ENCODE measurements at places on chromosomes 7 and 10.

DNA sequence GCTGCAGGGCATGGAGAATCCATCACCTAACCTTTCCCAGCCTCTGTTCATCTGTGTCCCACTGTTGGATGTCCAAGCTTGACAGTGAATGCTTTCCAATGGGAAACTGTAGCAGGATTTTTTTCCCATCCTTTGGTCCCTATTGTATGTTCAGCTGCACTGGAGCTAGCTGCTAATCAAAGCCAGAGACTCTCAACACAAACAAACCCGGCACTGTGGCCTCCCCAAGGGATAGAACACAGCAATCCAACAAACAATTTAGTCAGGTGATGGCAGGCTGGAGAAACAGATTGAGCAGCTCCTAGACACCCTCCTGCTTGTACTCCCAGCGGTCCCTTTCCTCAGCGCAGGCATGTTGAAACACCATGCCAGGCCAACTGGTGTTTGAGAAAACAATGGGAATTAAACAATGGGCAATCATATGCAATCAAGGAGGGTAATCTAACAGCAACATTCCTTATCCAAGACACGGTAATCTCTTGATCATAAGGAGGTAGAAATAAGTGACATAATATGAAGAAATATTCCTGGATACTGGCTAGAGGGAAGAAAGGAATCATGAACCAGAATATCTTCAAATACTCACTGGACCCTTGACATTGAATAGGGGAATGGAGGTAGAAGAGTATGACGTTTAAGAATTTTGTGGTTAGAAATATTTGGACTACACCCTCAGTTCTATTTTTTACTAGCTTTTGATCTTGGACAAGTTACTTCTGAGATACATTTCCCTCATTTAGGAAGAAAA lies 15.0 kb downstream of the PTN start:
- DNase-seq = no peak

DNA sequence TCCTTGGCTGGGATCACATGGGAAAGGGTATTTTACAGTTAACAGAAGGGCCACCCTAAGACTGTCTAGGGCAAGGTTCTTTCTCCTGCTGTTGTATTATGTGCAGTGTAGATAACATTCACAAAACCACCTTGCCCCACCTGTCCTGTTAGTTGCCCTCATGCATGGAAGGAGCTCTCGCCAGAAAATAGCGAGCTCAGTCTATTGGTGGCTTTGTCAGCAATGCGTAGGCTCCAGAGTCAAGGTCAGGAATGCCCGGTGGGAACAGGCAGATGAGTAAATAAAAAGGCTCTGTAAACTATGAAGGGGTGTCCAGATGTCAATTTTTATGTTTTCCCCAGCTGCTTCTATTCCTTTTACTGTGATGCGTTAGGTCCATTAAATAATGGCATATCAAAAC lies 107.1 kb upstream of the WDR11 start:
- no peak for DNase-seq

DNA sequence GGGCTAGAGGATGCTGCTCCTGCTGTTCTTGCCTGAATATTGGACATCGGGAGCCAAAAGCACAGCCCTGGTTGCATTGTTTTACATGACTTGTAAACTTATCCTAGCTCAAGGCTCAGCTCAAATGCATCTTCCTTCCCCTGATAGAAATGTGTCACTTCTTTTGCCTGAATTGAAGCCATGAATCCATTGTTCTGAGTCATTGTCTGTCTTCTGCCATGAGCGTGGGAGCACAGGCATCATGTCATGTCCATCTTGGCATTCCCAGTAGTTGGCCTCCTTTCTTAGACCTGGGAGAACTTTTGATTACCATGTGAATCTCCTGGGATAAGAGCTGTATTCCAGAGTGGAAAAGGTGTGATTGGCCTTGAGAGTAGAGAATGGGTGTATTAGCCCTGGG lies 54.1 kb upstream of the OPN4 start:
- no peak for DNase-seq

DNA sequence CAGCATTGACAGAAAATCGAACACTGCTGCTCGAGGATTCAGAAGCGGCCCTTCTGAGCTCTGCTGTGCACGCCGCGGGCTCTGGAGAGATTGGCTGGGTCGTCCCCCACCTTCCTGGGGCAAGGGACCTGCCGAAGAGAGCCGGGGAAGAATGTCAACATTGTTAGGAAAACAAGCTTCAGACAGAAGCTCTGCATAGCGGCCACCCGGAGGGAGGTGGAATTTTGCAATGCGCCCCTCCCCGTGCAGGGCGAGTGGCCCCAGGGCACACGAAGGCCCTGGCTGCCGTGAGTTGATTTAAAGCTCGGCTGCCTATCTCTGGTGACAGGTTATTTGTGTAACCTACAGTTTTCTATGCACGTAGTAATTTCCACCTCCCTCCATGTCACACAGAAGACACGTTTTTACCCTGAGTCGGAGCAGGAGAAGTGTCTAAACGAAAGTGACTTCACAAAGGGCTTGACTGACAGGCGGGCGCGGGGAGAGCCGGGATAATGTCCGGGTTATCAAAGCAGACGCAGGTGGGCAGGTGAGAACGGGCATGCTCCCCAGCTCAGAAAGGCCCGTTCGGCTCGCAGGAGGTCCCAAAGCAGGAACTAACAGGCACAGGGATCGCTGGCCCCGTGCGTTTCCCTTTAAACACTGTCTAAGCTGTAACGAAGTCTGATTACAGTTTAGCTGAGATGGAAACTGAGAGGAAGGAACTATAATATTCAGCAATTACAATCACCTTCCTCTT lies 84.6 kb downstream of the PDGFA start:
- DNase-seq = no peak

DNA sequence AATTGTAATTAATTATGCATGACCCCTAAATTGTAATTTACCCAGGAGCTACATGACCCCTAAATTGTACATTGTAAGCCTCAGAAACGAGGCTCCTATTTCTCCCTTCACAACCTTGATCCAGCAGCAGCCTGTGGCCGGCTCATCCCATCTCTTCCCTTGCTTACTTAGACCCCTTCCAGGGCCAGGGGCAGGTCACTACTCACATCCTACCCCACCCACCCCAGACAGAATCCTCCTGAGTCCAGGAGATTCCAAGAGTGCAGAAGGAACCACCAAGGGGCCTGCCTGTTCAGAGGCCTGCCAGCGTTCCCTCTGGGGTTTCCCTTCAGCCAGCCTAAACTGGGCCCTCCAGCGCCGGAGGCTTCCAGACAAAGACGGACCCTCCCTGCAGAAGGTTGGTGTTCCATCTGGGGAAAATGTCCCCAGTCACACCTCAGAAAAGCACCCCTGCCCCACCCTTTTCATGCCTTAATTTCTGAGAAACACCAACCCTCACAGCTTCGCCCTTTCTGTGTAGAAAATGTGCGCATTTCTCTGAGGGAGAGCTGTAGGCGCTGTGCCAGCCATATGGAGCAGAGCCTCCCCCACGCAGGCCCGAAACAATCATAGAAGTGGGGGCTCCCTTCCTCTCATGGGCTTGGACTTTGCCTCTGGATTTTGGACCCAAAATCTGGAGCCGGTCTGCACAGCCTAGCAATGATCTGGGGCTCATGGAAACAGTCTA lies 19.2 kb downstream of the LEP start:
- DNase-seq = no peak

- DNase-seq = no peak
Measured at GRCh38 chr10:57692255-57692980, 575.3 kb downstream of the IPMK start.

DNA sequence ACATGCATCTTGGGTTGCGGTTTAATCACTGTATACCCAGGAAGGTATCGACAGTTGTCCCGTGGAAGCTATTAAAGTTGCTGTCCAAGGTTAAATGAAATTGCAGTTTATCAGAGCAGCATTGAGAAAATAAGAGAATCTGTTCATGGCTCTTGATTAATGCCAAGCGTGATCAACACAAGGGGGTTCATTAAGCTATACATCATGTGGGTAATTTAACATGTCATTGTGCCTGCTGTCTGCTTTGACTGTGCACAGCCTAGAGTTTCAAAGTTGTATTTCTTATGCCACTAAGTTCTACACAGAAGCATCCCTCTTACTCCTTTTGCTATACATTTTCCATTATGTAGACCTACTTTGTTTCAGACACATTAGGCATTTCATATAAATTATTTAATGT lies 74.8 kb upstream of the SP8 start:
- no peak for DNase-seq

DNA sequence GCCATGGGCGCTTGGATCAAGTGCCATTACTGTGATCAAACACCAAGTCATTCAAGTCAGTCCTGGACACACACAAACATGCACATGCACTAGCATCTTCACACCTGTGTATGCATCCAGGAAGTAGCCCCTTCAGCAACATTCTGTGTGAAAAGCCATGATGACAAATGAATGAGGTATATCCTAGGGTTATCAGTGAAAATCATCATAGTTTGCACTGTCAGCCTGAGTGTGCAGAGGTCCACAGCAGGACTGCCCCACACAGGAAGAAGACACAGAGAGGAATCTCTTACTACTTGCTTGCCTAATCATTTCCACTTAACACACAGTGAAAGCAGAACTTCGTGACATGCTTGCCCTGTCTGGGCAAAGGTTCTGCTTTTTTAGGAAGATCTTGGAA lies 184.0 kb upstream of the ADO start:
- no peak for DNase-seq

- no peak for DNase-seq
Measured at GRCh38 chr7:98902523-98902922, 24.2 kb downstream of the TRRAP start.

DNA sequence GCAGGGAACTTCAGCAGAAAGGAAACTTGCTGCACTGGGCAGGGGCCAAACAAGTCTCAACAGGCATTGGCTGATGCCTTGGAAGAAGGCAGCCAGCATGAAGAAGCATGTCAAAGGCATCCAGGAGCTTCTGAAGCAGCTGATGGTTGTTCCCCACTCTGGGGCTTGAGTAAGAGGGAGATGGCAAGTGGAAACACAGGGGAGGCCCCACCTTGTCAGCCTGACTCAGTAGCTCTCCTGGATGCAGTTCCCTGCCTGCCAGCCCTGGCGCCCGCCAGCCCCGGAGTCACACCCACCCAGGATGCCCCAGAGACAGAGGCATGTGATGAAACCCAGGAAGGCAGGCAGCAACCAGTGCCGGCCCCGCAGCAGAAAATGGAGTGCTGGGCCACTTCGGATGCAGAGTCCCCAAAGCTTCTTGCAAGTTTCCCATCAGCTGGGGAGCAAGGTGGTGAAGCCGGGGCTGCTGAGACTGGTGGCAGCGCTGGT lies 96.5 kb downstream of the TACC2 start:
- DNase-seq = no peak

DNA sequence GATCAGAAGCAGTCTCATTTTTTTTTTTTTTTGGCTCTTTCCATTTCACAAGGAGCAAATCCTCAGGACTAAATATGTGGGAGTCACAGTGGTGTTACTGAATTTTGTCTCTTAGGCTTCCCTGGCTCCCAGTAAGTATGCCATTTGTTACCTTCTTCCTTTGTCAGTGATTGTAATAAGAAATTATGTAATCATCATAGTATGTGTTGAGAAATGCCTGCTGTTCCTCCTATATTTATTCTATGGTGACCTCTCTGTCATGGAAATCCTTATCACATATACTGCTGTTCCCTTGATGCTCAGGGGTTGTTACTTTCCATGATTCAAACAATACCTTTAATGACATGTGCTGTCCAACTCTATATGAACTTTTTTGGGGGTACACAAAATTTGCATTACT lies 4.8 kb upstream of the OR9A4 start:
- DNase-seq = no peak

- DNase-seq = no peak
Measured at GRCh38 chr10:86486856-86487255, 34.7 kb downstream of the WAPL start.

GRCh38 chr7:131139462-131139861 lies 188.2 kb upstream of the MKLN1 start:
- DNase-seq = no peak

- DNase-seq = no peak
Measured at GRCh38 chr7:75617634-75618234, 121.0 kb downstream of the HIP1 start.

GRCh38 chr7:105779856-105780780 lies 96.3 kb downstream of the ATXN7L1 start:
- DNase-seq = no peak

DNA sequence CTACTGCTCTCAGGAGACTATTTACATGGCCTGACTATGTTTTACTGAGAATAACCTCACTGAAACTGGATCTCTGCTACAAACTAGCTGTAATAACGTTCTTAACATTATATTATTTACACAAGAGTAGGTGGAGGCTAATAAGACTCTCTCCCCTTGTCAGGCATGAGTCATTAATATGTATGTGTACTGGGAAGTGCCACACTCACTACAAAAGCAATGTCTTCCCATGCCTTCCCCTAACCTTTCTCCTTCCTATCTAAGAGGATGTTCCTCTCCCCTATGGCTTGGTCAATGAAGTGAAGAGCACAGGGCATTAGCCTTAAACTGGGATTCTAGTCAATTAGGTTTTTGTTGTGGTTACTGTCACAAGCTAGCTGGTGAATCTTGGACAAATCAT lies 147.9 kb downstream of the DGKB start:
- DNase-seq = no peak

GRCh38 chr7:107075863-107076574 lies 31.5 kb downstream of the PRKAR2B start:
- no peak for DNase-seq

DNA sequence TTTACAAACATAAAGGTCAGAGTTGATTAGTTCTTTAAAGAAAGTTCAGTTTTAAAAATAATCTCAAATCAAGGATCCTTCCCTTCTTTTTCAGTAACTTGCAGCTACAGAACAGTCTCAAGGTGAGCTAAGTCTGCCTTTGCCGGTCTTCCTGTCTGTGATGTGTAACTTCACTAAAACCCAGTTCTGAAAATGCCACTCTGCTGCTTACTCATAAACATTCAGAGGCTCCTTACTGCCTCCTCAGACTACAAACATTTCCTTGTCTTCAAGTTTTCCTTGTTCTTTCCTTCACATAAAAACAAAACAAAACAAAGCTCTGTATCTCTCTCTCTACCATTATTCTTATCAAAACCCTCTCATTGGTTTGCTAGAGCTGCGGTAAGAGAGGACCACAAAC lies 128.7 kb downstream of the ETV1 start:
- no peak for DNase-seq

DNA sequence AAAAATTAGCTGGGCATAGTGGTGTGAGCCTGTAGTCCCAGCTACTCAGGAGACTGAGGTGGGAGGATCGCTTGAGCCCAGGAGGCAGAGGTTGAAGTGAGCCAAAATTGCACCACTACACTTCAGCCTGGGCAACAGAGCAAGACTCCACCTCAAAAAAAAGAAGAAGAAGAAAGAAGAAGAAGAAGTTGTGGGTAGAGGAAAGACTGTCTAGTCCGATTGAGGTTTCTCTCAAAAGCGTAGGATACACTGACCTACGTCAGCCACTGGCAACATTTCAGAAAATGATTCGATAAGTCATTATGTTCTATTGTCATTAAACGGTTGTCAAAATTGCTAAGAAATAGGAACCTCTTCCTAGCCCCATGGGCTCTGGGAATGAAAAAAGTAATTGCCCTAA lies 22.3 kb upstream of the RHBDD2 start:
- DNase-seq = no peak

- DNase-seq = no peak
Measured at GRCh38 chr7:158422196-158422886, 165.3 kb downstream of the PTPRN2 start.

DNA sequence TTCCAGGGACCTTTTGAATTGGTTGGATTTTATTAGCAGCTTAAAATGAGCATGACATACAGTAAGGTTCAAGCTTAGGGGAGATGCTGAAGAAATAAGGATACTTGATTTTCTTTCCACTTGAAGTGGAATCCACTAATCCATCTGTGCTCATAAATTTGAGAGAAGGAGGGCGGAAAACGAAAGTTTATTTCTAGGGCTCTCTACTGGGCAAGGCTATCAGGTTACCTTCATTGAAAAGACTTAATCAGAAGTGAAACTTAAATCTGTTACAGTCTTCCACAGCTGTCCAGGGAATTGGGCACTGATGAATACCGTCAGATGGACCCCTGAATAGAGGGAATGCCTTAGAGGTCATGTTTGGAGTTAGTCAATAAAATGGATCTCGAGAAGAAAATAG lies 21.8 kb downstream of the AUTS2 start:
- DNase-seq = no peak

All from GM18507 (cell line).